ENCODE measurements at places on chromosomes 7 and 10. TPM values are rescaled to one million over a fixed set of nuclear protein-coding genes. Genes with fewer than 3 reads are reported as not detected.

- no peak for DNase-seq
Observed at GRCh38 chr10:62794306-62794705, 10.2 kb upstream of the ADO start.

- no peak for DNase-seq
Observed at GRCh38 chr7:26237035-26237807, 35.7 kb downstream of the CBX3 start.

DNA sequence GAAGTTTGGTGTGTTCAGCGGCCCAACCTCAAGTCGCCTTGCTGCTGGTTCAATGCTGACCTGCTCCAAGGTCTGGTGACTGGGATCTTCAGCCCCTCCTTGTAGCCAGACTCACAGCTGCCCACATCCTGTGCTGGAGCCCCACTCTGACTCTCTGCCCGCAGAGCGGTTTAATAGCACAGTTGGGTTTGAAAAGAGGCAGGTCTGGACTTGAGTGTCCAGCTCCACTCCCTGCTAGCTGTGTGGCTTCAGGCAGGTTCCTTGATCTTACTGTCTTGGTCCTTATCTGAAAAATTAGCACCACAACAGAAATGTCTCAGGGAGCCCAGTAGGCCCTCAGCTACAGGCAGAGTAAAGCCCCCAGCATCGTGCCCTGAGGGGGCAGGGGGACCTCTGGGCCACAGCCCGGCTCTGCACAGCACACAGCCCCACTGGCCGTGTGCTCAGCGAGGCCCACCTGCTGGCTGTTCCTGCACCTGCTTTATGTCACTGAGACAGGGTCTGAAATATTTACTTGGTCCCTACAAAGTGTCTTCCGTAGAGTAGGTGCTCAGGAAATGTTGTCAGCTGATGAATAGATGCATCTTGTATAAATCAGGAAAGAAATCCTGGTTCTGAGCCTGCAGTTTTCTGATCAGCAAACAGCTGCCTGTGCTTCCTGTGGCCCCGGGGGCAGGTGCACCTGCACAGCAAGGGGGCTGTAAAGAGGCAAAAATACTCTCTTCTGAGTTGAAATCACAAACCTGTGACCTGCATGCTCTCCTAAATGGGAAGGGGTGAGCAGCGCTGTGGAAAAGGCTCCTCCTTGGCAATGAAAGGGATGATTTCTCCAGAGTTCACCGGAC is 155.5 kb downstream of the SVIL start:
- no peak for DNase-seq

Gene FAM171A1
- 17.2 TPM for polyA plus RNA-seq

DNA sequence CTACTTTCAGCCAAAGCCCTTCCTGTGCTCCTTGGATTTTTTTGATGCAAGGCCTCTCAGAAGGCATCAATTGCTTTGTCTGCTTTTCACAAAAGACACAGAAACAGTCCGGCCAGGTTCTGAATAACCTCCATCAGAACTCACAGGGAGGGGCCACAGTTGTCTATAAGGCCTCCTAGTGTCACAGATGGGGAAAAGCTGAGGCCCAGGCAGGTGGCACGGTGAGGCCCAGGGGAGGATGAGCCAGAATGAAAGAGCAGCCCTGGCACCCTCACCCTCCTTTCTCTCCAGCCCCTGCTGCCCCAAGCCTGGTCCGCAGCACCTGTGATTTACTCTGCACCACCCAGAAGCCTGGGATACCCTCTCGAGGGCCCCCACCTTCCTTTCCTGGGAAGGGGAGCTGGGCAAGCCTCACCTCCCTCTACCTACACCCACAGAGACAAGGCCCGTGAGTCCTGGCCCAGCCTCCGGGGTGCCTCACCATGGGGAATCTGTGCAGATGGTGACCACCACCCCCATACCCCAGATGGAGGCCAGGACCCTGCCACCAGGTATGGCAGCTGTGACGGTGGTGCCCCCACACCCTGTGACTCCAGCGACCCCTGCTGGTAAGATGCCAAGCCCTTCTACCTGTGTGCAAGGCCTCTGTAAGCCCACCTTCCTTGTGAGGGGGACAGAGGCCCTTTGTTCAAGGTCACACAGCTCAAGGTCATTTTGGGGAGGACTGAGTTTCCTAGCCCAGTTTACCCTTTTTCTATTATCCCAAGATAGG is 26.2 kb upstream of the ZNF467 start:
- DNase-seq, result peak; percentile 75

Gene PPP1R9A
- polyA plus RNA-seq, result 0.58 TPM

DNA sequence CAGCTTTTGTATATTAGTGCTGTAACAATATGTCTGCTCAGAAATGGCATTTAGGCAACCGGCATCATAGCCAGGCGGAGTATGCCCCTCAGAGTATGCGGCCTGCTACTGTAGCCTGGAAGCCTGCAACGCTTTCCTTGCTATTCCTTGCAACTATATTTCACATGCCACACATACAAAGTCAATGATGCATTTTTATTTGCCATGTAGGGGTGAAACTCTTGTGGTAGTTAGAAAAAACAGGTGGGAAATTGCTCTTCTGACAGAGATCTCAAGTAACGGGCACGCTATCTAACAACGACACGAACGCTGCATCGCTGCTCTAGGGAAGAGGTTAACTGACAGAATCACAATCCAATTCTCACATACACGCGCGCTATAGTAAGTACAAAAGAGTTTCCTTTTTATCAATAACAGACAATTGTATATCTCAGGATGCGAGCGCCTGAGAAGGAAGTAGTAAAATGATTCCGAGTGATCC is 5.9 kb downstream of the EBF3 start:
- no peak for DNase-seq

GRCh38 chr7:2843711-2844152 is 376 bp downstream of the GNA12 start:
- peak; percentile 74 for DNase-seq

- DNase-seq, result no peak
Observed at GRCh38 chr10:51075873-51076229, 1.6 kb downstream of the PRKG1 start.

DNA sequence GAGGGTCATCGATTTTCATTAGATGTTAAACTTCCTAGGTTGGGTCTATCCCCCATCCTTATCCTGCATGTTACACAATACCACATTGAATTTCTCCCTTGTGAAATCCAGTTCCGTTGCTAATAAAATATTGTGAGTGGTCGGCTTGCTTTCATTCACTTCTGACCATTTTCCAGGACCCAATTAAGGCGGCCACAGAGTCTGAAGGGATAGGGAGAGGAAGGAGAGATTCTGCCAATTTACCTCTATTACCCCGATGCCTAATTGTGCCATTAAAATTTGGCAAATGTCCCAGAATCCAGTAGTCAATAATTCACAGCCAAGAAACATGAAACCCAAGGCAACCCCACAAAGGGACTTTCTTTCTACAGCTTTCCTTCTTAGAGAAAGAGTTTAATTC is 129.9 kb downstream of the IPMK start:
- DNase-seq, result peak; percentile 13

GRCh38 chr10:70681731-70682005 is 9.4 kb downstream of the ADAMTS14 start:
- DNase-seq, result no peak

DNA sequence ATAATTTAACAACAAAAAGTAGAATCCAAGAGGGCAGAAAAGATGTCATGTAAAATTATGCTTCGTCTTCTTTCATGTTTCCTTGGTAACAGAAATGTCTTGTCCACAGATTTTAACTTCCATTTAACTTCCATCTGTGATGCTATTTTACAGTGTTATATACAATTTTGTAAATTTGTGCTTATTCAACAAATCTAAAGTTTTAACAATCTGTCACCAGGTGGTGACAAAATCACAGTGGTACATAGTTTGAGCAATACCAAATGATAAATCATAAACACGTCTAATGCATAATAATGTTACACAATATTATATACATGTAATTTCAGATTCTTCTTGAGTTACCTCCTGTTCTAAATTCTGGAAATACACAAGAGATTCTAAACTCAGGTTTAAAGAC is 784.4 kb upstream of the CELF2 start:
- no peak for DNase-seq

Gene EBLN1
- polyA plus RNA-seq, result not detected

Gene UCN3
- polyA plus RNA-seq, result not detected

Gene CAV1
- polyA plus RNA-seq, result 968 TPM

GRCh38 chr7:34054075-34054474 is 148.7 kb downstream of the BMPER start:
- DNase-seq, result no peak

DNA sequence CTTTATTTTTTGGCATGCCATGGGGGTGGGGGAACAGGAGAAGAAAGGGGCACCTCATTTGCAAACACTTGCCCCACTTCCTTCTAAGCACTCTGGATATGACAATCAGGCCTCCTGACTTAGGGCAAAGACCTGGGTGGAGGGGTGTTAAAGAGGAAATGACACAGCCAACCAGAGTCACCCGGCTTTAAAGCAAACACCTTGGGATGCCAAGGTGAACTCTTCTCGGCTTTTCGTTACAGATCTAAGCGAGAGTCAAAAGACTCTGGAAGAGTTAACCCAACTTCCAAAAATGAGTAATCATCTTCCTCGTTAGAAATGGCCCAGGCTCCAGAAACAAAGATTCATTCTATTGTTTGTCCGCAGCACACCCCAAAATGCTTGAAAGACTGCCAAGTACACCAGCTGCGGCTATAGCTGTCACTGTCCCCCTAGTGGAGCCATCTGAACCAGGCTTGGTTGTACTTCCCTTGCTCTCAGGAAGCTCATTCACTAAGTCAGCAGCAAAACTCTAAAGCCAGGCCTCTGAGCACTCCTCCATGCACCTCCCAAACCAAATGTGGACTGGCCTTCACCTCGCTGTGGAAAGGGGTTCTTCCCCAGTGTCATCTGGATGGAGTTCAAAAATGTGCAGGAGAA is 24.8 kb downstream of the FAM53B start:
- no peak for DNase-seq

DNA sequence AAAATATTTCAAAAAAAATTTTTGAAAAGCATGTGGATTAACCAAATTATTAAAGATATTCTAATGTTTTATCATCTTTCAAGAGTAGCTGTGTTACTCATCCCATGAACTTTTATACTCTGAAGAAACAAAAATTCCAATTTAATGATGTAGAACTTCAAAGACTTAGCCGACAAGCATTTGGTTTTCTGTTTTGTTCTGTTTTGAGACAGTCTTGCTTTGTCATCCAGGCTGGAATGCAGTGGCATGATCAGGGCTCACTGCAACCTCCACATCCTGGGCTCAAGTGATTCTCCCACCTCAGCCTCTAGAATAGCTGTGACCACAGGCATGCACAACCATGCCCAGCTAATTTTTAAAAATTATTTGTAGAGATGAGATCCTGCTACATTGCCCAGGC is 17.8 kb upstream of the LCOR start:
- no peak for DNase-seq

DNA sequence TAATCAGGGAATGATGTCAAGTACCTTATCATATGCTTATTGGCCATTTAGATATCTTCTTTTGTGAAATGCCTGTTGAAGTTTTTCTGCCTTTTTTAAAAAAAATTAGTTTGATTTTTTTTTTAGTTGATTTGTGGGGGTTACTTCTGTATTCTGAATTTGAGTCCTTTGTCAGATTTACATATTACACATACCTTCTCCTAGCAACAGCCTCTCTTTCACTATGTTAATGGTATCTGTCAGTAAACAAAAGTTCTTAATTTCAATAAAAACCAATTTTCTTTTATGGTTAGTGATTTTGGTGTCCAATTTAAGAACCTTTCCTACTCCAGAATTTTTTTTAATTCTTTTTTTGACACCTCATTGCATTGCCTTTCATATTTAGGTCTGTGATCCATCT is 52.0 kb downstream of the CSGALNACT2 start:
- no peak for DNase-seq

Gene CTAGE8
- not detected for polyA plus RNA-seq

GRCh38 chr7:20112696-20113095 is 104.5 kb downstream of the MACC1 start:
- no peak for DNase-seq

Gene COBL
- not detected for polyA plus RNA-seq

- no peak for DNase-seq
Observed at GRCh38 chr10:77661100-77661499, 23.5 kb upstream of the KCNMA1 start.

Gene FRAT1
- polyA plus RNA-seq, result 1.8 TPM

GRCh38 chr10:46073564-46073963 is 27.5 kb upstream of the MSMB start:
- DNase-seq, result no peak

Gene KCP
- polyA plus RNA-seq, result not detected

Gene SPDYE2B
- not detected for polyA plus RNA-seq

- DNase-seq, result no peak
Observed at GRCh38 chr10:29119374-29119773, 169.5 kb upstream of the LYZL1 start.

- no peak for DNase-seq
Observed at GRCh38 chr10:26457088-26457487, 18.9 kb downstream of the APBB1IP start.

GRCh38 chr10:36089790-36090440 is 447.8 kb upstream of the FZD8 start:
- DNase-seq, result no peak

GRCh38 chr10:78504181-78504580 is 470.5 kb downstream of the RPS24 start:
- no peak for DNase-seq

- DNase-seq, result no peak
Observed at GRCh38 chr7:22872096-22872807, 49.6 kb upstream of the TOMM7 start.

DNA sequence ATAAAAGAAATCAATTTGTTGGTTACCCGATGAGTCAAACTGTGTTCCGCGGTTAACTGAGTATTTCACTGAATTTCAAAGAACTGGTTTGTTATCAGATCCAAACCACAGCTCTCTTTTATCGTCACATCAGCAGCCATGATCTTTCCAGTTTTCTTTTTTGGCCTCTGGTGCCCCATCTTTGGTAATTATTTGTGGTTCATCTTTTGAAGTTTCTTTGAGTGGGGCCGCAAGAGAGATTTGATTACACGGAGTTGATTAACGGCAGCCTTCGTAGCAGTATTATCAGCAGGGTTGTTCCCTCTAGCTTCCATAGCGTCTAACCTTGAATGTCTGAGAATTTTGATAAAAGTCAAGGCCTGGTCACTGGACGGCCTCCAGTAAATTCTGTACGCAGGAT is 154.9 kb upstream of the TNRC18 start:
- DNase-seq, result peak; percentile 14

GRCh38 chr7:151706277-151707104 is 170.4 kb downstream of the PRKAG2 start:
- DNase-seq, result no peak

DNA sequence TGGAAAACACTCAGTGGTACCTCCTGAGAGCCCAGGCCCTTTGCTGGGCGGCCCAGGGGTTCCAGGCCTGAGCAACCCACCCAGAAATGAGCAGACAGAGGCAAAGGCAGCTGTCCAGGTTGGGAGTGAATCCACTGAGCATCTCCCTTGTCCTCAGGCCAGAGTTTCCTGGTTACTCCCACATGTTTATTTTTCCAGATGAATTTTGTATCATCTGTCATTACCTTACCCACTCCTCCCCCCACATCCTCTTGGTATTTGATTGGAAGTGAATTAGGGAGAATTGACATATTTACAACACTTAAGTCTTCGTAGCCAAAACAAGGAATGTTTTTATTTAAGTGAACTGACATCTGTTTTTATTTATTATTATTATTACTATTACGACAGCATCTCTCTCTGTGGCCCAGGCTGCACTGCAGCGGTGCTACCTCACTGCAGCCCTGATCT is 13.2 kb upstream of the LMBR1 start:
- no peak for DNase-seq

Gene LRGUK
- 1.5 TPM for polyA plus RNA-seq

GRCh38 chr7:21603462-21603861 is 60.6 kb downstream of the DNAH11 start:
- DNase-seq, result no peak

Measured in SK-N-SH (cell line).